ENCODE measurements at places on chromosomes 16 and 17.

- no peak for DNase-seq
These were observed 56.3 kb upstream of the ARL4D start for GRCh38 chr17:43342589-43342890.

DNA sequence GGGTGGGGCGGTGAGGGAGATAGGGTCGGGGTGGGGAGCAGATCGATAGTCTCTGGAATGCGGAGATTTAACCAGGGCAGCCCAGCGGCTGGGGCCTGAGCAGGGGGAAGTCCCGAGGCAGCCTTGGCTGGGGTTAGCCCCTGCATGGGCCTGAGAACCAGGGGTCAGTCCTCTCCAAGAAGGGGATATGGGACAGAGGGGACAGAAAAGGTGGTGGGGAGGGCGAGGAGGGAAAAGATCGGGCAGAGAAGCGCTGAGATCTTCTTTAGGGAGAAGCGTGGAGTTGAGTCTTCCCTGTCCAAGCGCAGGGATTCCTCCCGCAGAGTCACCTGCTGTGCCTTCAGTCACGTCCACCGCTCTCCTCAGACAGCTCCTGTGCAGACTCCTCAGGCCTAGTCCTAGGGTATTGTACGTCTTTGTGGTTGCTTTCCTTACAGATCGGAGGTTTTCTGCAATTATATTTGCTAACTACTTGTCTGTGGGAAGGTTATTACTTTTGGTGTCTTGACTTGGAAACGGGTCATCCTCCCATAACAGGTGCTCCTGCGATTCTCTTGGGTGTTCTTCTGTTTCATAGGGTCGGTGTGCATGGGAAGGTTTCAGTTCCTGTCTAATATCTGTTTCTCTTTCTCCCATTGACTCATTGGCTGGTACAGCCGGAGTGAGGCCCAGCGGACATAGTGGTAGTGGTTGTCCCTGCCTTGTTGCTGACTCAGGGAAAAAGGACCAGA is 952 bp downstream of the CD300A start:
- DNase-seq: no peak

- DNase-seq: no peak
These were observed at the start of gene SLC13A5 for GRCh38 chr17:6713130-6713917. Gene SLC13A5, minus strand, starts transcription at chr17:6713369. Its CDS starts 36 bp downstream, at chr17:6713333.

DNA sequence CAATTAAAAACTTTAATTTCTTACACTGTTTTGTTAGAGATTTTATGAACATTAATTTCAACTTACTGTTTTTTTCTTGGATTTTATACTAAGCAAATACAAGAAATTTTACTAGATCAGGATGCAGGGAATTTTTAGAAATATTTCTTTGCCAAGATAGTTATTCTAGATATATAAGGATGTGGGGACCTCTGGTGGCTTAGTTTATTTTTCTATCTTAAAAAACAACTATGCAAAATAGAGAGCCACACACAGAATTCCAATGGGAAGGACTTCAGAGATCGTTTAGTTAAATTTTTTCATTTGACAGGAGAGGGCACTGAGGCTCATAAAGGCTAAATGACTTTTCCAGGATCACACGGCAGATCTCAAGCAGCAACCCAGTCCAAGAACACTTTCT is 23.0 kb upstream of the CAPNS2 start:
- DNase-seq: no peak

- no peak for DNase-seq
These were observed 15.9 kb downstream of the HASPIN start for GRCh38 chr17:3739422-3740124.

GRCh38 chr17:37608351-37609169 is 658 bp downstream of the SYNRG start:
- peak; percentile 33 for DNase-seq

- no peak for DNase-seq
These were observed 8.5 kb upstream of the ICAM2 start for GRCh38 chr17:64028874-64029464.

- peak; percentile 23 for DNase-seq
These were observed 14.4 kb downstream of the NDUFAF8 start for GRCh38 chr17:81253358-81254131.

- no peak for DNase-seq
These were observed 3.4 kb upstream of the RPL38 start for GRCh38 chr17:74200112-74200511.

- no peak for DNase-seq
These were observed 10.8 kb upstream of the BCAR1 start for GRCh38 chr16:75262104-75262799.

DNA sequence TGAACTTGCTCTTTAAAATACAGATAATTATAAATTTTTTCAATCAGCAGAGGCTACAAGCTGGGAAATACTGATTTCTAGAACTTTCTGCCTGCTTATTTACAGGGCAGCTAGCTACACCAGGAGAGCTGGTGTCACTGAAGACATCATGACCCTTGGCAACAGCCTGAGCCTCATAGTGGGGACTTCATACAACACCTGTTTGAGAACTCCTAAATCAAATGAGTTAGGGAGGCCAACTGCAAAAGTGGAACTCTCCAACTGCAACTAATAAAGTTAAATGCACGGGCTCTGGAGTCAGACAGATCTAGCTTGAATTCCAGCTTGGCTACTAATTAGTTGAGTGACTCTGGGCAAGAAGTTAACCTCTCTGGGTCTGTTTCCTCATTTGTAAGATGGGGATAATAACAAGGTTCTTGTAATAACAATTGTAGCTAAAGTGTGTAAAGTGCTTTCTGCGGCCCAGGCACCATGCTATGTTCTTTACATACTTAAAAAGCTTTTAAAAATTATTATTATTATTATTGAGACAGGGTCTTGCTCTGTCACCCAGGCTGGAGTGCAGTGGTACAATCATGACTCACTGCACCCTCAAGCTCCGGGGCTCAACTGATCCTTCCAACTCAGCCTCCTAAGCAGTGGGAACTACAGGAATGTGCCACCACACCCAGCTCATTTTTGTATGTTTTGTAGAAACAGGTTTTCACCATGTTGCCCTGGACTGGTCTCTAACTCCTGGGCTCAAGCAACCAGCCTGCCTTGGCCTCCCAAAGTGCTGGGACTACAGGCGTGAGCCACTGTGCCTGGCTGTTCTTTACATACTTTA is 33.4 kb downstream of the VAC14 start:
- no peak for DNase-seq

DNA sequence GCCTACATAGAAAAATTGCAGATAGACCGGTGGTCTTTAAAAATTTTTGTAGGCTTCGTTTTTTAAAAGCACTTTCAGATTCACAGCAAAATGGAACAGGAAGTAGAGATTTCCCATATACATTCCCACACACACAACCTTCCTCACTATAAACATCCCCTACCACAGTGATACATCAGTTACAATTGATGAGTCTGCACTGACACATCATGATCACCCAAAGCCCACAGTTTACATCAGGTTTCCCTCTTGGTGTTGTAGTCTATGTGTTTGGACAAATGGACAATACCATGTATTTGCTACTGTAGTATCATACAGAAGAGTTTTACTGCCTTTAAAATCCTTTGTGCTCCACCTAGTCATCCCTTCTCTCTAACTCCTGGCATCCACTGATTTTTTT is 113.9 kb upstream of the ADAMTS18 start:
- no peak for DNase-seq

DNA sequence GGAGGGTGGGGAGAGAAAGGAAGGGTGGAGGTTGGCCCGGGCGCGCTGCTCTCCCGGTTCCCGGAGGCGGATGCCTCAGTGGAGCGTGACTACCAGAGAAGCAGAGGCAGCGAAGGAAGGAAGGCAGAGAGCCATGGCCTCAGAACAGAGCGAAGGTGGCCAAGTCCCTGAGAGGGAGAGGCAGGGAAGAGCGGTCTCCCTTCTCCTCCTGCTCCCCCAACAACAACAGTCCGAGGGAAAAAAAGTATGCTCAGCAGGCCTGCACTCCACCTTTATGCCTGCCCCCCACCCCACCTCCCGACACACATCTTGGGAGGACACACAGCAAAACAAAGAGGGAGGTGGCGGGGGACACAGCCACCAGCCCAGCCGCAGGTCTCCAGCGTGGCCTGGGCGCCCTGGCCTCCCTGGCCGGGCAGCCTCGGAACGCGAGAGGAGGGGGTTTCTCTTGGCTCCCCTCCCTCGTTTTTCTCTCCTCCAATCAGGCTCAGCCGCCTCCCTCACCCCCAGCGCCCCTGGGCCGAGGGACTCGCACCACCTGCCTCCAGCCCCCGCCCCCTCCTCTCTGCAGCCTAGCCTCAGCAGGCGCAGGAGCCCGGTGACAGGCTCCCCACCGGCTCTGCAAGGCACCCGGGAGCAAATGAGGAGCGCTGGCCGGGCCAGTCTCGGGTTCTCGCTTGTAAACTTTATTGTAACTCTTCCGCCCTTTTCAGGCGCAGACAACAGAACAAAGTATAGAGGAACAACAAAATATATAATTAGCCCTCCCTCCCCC is 1.1 kb upstream of the HOXB7 start:
- no peak for DNase-seq

- DNase-seq: no peak
These were observed 46.6 kb downstream of the JPH3 start for GRCh38 chr16:87648698-87649487.

GRCh38 chr16:65406116-65406515 is 284.3 kb upstream of the CDH11 start:
- no peak for DNase-seq

Data from NCI-H526 treated with DMSO at 0.1 percent for 48 hours (cell line).